Stimulated activated naive CD8-positive, alpha-beta T cell treated with anti-CD3 and anti-CD28 coated beads, Interleukin-15, Interleukin-2, amounts not matched to agents 100 U/mL and 50 U/mL, for 24 hours (primary cell): ENCODE measurements at places on chromosomes 11 and 22.

DNA sequence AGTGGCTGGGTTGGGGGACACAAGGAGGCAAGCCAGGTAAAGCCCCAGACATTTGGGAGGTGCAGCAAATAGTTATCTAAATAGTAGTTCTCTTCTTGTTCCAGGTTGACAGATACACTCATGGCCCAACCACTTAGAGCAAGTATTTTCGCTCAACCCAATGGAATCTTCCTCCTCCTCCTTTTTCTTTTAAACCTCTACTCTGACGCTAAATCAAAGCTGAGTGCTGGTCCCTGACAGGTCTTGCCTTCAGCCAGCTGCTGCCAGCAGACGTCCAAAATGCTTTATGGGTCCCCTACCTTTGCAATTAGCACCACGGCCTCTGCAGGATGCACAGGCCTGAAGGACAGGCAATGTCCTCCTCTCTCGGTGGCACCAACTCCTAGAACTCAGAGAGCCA lies 558.5 kb downstream of the MIAT start:
- no peak for DNase-seq

GRCh38 chr11:9772218-9772617 lies 108.3 kb downstream of the SWAP70 start:
- no peak for DNase-seq

- DNase-seq, result no peak
These were observed 64.6 kb downstream of the SOX6 start for GRCh38 chr11:16291729-16292128.

GRCh38 chr11:44047931-44048431 lies at the start of gene ACCSL:
Gene ACCSL (plus strand): TSS chr11:44047981. CDS start chr11:44048037, 56 bp downstream.
- DNase-seq, result no peak

DNA sequence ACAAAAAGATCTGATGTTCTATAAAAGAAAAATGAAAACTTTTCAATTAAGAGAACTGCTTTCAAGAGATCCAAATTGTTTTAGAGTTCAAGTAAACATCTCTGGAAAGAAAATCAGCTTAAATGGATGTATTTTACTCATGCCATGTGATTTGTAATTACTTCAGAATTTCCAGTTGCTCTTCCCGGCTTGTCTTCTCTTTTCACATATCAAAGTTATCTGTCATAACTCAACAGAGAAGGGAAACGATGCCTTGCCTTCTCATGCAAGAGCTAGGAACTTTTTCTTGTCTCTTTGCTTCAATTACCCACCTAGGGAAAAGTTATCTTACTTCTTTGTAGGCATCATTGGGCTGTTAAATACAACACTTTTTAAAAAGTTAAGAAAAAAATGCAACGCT lies 255.2 kb upstream of the POU2AF2 start:
- no peak for DNase-seq

DNA sequence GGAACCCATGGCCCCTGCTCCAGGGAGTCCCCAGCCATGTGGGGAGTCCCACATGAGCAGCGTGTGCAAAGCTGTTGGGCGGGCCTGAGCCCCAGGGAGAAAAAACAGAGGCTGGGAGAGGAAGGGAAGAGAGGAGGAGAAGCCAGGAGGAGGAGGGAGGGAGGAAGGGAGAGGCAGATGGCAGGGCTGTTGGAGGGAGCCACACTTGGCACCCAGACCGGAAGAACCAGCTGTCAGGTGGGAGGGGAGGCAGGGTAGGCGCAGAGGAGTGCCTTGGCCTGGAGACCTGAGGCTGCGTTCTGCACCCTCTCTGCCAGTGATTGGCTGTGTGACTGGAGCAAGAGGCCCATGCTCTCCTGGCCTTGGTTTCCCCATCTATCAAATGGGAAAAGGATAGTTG lies 6.7 kb downstream of the SYNGR1 start:
- DNase-seq, result no peak

DNA sequence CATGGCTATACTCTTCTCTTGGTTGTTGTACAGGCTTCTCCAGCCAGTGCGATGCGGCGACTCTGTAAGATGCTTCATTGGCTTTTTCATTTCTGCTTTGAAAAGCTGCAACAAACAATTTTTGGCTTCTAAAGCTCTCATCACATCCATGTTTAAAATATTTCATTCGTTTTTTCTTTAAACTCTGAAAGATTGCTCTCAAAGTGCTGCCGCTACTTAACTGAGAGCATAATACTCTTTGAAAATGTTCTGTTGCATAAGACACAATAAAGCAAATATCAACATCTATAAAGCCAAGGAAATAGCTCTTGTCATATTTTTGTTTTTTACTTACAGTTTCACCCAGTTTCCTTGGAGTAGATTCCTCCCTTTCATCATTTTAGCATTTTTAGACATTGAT lies 468.3 kb downstream of the TBC1D22A start:
- DNase-seq, result no peak

GRCh38 chr11:60376601-60377000 lies 1.7 kb upstream of the MS4A7 start:
- DNase-seq, result no peak

DNA sequence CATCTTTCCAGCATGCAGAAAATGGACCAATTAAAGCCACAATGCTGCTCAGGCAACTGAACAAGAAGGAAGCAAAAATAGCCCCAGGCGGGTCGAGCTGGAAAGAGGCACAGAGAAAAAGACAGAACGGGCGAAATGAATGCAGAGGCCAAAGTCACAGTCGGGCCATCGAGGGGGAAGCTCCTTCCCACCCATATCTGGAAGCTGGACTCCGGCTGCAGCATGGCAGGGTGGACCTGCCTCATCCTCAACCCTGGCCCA lies 58.6 kb upstream of the PRDM11 start:
- DNase-seq, result no peak

GRCh38 chr11:2377511-2378443 lies 667 bp downstream of the CD81 start:
- DNase-seq, result peak; percentile 71

GRCh38 chr22:20810645-20811044 lies 36.7 kb downstream of the SERPIND1 start:
- peak; percentile 29 for DNase-seq

- DNase-seq, result no peak
These were observed at the start of gene MUC6 for GRCh38 chr11:1036303-1036923. Gene MUC6 (minus strand): TSS chr11:1036718. CDS start chr11:1036655, 63 bp downstream.

DNA sequence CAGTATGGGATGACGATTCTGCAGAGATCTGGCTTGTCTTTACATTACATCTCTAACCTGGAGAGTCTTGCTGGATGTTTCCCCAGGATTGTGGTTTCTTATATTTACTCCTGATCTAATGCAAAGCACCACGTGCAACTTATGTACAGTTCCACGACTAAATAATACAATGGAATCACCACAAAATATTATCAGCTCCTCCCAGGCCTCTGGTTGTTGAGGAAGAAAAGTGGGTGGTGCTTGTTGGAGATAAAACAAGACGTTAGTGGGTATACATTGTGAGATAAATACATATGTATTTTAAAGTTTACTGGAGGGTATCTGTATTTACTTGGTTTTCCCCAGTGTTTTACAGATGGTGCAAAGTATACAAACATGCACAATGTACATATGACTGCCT lies 569.7 kb downstream of the NTM start:
- DNase-seq, result no peak

GRCh38 chr11:3707176-3707575 lies 36.0 kb upstream of the CHRNA10 start:
- DNase-seq, result no peak

GRCh38 chr11:114157476-114158050 lies 98.1 kb downstream of the ZBTB16 start:
- DNase-seq, result no peak

- no peak for DNase-seq
These were observed 29.3 kb upstream of the PRDM10 start for GRCh38 chr11:130031945-130032344.

- no peak for DNase-seq
These were observed 50.3 kb downstream of the CLMP start for GRCh38 chr11:123144707-123145106.

GRCh38 chr22:35629406-35630216 lies 12.5 kb upstream of the MB start:
- peak; percentile 76 for DNase-seq

DNA sequence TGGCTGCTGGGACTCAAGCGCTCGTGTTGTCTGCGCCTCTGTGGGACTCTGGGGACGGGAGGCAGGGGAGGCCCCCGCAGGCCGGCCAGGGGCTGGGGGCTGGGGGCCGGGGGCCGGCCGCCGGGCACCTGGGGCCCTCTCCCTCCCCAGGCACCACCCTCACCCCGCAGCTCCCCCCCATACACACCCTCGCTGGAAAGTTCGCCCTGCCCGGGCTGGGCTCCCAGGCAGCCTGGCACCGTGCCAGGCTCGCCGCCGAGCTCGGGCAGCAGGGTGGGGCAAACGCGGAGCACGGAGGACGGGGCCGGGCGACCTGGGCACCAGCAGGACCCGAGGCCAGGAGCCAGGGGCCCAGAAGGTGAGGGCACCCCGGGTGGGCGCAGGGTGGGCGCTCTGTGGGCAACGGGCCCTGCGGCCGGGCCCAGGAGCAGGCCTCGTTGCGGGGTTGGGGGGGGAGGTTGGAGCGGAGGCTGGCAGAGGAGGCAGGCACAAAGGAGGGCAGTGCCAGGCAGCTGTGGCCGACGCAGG lies 76.7 kb upstream of the WNT7B start:
- peak; percentile 61 for DNase-seq

- no peak for DNase-seq
These were observed 566.1 kb downstream of the BRD1 start for GRCh38 chr22:49261616-49262015.

DNA sequence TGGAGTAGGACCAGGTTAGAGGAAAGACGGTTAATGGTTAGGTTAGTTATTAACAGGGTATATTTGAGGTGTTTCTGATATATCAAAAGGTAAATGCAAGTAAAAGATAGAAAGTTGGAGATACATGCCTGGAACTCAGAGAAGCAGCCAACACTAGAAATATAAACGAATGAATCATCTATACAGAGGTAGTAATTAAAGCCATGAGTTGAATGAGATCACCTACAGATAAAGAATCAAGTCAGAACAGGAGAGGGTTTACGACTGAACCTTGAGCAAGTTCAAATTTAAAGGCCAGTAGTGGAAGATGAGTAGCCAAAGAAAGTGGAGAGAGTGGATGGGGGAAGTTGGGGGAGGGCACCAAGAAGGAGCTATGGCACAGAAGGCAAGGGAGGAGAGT lies 73.9 kb downstream of the SPON1 start:
- no peak for DNase-seq

- DNase-seq, result peak; percentile 2
These were observed 3.5 kb downstream of the LARGE2 start for GRCh38 chr11:45926001-45926401.

- DNase-seq, result no peak
These were observed 48.4 kb downstream of the CHRDL2 start for GRCh38 chr11:74682731-74683278.

DNA sequence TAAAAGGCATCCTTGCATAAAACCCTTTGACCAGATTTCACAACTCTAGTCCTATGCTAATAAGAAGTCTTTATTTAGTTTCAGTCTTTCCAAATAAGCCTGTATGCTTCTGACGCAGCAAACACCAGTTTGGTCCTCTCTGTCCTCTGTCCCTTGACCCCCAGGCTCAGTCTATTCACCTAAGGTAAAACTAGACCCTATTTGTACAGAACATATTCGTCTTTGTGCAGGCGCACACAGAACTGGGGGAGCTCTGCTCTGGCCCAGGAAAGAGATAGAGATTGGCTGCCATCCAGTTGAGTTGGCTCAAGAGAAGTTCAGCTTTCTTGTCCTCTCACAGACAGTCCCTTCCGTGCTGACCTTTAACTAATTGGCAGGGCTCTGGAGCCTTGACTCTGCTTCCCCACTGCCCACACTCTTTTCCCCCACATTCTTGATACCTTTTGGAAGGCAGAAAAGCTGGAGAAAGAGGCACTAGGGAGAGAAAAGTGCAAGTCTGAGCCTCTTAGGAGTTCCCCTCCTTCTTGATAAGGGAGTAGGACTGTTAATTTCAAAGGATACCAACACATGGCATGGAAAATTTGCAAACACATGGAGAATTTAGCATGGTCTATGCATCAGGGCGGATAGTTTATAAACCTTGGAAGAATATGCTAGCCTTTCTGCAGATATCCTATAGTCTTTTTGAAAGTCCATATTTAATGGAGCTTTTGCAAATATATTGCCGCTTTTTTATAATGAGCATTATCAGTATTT lies 21.2 kb upstream of the PSMA1 start:
- DNase-seq, result no peak

DNA sequence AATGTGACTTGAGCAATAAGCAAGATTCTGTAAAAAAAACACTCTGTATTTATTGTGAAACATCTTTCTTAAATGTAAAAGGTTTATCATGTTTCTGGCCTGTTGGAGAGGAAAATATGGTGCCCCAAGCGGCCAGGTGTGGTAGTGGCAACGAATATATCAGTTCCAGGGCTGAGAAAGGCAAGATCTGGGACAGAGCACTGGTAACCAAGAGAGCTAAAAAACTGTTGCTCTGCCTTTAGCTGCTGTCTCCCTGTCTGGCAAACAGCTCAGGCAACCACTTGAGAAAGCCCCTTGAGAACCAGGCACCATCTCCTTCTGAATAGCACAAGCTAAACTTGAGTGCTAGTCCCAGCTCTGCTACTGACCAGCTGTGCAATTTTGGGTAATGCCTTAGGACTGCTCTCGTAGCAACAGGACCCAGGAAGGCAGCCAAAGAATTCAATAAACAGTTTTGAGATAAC lies 129.9 kb downstream of the KCNC1 start:
- DNase-seq, result no peak

DNA sequence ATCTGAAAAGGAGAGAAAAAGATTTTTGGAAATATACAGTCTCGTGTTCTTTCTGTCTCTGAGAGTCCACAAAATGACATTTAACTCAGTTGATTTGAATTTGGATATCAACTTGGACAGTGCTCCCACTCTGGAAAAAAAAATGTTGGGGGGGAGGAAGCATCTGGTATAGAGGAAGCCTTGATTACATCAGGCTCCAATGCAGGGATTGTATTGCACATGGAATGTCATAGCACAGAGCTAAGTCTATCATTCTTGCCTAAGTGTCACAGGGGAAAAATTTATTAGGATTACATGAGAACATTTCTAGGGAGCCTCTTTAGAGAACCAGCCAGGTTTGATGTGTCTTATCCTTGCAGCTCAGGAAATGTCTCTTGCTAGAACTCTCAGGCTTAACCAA lies 23.0 kb downstream of the MS4A6A start:
- DNase-seq, result no peak

DNA sequence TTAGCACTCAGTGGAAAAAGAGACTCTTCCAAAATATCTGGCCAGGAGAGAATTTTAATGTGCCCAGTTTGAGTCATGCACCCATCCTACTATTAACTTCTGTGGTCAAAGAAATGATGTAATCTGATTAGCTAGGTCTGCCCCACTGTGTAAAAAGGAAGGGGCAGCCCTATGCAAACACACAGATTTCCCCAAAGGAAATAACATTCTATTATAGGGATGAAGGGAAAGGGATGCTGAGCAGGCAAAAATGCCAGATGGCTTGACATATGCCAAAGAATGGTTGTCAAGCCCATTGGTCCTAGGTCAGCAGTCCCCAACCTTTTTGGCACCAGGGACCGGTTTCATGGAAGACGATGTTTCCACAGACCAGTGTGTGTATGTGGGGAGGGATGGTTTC lies 43.3 kb upstream of the PAK1 start:
- DNase-seq, result no peak
